Caco-2 (cell line): ENCODE measurements at places on chromosomes 2 and 18. TPM values are rescaled to one million over a fixed set of nuclear protein-coding genes. Genes with fewer than 3 reads are reported as not detected.

DNA sequence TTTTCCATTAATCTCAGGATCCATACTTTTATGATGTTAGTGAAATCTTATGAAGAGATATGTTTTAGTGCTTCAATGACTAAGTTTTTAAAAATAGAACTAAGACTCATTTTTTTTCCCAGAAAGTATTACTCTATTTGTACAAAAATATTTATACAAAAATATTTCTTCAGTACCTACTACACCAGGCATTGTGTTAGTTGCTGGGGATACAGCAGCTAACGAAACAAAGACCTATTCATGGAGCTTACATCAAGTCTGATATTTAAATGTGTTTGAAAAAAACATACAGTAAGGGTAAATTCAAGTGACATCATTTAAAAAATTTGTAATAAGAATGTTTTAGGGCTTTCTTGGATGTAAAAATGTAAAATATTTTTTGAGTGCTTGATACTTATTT, 11.6 kb downstream of the VAPA start:
- DNase-seq = no peak

DNA sequence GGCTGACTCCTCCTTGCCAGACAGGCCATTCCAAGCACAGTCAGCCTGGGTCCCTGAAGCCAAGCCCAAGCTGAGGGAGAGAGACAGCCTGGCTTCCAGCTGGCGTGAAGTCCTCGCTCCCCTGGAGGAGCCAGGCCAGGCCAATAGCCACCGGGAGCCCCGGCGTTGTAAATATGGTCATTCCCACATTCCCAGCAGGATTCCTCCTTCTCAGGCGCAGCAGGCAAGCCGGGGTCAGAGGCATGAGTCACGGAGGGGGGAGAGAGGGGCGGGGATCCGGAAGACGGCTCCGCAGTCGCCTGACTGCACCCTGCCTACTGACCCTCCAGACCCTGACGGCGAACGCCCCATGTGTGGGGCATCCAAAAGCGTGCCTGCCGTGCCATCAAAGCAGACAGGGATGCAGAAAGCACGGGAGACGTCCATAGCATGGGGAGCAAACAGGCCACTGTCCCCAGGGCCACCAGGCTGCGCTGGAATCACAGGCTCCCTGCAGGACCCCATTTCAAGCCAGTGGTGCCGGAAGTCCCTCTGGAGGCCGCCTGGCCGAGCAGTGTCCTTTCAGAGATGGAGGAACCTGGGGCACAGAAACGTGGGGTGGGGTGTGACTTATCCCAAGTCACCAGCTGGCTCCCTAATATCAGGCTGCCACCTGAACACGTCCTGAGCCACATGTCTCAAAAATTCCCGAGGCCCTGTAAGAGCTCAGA, 48.2 kb downstream of the TWIST2 start:
- DNase-seq = no peak

DNA sequence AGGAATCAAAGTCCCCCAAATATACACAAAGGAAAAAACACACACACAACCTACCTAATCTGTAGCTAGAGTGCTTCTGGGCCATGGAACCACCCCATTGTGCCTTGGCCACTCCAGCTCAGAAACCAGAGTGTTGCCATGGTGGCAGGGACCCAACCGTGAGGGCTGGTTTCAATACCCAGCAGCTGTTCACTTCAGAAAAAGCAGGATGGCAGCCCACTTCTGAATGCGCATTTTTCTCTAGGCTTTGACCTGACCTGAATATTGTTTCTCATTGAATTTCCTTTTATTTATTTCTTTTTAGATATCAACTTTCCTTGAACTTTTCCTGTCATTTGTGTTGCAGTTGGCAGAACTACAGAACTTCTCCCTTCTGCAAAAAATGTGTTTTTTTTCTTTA, 43.0 kb upstream of the EHBP1 start:
- DNase-seq = no peak

- no peak for DNase-seq
Measured at GRCh38 chr2:3207091-3207491, 170.5 kb downstream of the EIPR1 start.

GRCh38 chr2:30481323-30481800, 34.3 kb downstream of the LCLAT1 start:
- DNase-seq = no peak

DNA sequence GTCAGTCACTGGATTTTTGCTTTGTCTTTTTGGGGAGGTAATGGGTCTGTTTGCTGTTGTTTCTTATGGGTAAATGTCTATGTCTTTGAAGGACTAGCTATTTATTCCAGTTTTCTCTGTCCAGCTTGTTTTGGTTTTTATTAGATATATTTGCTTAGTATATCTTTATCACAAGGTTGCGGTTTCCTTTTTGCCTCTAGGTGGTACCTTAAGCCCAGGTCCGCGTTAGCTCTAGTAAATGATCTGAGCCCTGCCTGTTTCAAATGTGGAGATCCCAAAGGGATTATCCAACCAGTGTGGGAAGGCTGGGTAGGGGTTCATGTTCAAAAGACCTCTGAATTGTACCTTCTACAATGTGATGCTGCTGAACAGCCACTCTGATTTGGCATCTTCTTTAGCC, 114.5 kb downstream of the MYO3B start:
- no peak for DNase-seq

- DNase-seq = peak; percentile 59
Measured at GRCh38 chr18:2325308-2325849, 245.9 kb downstream of the METTL4 start.

GRCh38 chr2:146366276-146366675, 1478.6 kb upstream of the ACVR2A start:
- DNase-seq = no peak

DNA sequence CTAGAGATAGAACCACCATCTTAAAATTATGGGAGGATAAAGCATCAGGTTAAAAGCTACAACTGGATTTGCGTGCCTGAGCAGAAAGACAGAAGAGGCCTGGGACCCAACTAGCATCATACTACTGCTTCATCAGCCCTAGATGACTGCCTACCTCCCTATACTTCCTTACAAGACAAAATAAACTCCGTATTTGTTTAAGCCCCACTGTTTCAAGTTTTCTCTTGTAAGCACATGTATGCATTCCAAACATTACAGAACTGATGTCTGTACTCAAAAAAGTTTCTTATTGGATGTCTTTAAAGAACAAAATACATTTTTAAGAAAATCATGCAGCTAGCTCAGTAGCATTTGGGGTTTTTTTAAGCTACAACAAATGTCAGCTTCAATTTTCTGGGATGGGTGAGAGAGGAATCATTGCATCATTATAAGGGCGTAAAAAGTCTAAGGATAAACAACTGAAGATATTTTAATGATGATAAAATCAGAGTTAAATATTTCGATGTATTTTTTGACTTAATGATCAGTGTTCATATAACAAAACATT, 213.1 kb downstream of the EXOC6B start:
- DNase-seq = no peak

GRCh38 chr2:43139501-43139900, 86.9 kb downstream of the ZFP36L2 start:
- no peak for DNase-seq

GRCh38 chr2:241314226-241315092, 1.0 kb downstream of the HDLBP start:
- no peak for DNase-seq

Gene APCDD1
- total RNA-seq = 1.5 and 2.0 TPM in 2 replicates

Gene CPLX4
- total RNA-seq = not detected in 2 replicates

Gene FBXO36
- total RNA-seq = 0.21 and 0.64 TPM in 2 replicates

Gene ALPG
- total RNA-seq = 1.9 and 2.5 TPM in 2 replicates
